Lung (tissue), 17 donors: ENCODE measurements at places on chromosomes 2 and 18. TPM values are rescaled to one million over a fixed set of nuclear protein-coding genes. Genes with fewer than 3 reads are reported as not detected.

GRCh38 chr2:30661173-30662107, 145.8 kb downstream of the CAPN13 start:
- peaks cover 3% of the 10 kb centered on the region for H3K4me1 ChIP-seq
- no peaks in the 10 kb centered on the region for H3K36me3 ChIP-seq
- no peaks in the 10 kb centered on the region for H3K27me3 ChIP-seq
- DNase-seq: no peak
- no peak overlapping the region for H3K27ac ChIP-seq

Gene APCDD1
- total RNA-seq: 77.4 TPM

GRCh38 chr18:70235478-70235877, 30.0 kb upstream of the RTTN start:
- H3K27me3 ChIP-seq: no peaks in the 10 kb centered on the region
- DNase-seq: no peak
- H3K4me1 ChIP-seq: no peaks in the 10 kb centered on the region
- no peak overlapping the region for H3K4me3 ChIP-seq
- no peaks in the 10 kb centered on the region for H3K36me3 ChIP-seq

DNA sequence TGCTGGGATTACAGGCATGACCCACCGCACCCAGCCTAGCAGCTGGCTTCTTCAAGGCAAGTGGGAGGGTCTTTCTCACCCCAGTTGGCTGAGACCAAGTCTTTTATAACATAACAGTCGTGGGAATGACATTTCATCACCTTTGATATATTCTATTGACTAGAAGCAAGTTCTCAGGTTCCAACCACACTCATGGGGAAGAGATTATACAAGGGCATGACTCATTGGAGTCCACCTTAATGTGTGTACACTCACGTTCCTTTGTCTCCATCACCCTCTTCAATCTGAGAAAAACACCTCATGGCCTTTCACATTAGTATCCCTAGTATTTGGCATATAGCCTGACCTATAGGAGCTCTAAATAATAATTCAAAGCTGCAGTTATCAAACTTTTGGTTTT, 2.8 kb upstream of the BBS5 start:
- no peaks in the 10 kb centered on the region for H3K4me1 ChIP-seq
- H3K27ac ChIP-seq: no peak overlapping the region
- no peaks in the 10 kb centered on the region for H3K27me3 ChIP-seq
- H3K36me3 ChIP-seq: no peaks in the 10 kb centered on the region

DNA sequence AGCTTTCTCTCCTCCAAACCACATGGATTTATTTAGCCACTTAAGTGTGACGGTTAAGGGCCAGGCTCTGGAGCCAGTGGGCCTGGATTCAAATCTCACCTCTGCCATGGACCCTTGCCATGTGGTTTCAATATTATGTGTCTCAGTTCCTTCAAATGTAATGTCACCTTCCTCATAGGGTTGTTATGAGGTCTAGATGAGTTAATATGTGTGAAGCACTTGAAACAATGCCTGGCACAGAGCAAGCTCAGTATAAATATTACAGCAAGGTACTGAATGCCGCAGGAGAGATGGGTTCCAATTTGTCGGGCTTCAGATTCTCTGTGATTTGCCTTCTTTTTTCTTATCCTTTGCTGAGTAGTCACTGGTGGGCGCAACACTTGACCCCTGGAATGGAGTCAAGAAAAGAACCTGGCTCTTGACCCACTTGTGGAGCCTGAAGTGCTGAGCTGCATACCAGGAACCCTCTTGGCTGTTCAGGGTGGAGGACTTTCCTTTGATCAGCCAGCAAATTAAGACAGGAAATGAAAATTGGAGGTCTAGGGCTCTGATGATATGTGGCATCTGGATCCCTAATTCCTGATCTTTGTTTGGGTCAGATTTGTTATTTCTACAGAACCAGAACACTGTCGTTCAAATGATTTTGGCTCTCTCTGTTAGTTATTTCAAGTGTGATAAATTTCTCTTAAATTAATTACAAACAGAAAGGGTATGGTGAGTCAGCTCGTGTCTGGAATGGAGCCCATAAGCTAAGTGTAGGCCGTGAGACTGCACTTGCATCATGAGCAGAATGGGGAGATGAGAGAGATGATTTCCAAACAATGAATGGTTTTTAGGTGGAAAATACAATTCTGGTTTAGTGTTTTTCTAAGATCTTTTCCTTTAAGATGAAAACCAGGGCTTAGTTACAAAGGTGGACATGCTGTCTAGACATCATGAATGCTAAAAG, 293.0 kb downstream of the KCNS3 start:
- H3K36me3 ChIP-seq: no peaks in the 10 kb centered on the region
- H3K27me3 ChIP-seq: no peaks in the 10 kb centered on the region
- no peak overlapping the region for H3K4me3 ChIP-seq

Gene RIT2
- total RNA-seq: not detected

DNA sequence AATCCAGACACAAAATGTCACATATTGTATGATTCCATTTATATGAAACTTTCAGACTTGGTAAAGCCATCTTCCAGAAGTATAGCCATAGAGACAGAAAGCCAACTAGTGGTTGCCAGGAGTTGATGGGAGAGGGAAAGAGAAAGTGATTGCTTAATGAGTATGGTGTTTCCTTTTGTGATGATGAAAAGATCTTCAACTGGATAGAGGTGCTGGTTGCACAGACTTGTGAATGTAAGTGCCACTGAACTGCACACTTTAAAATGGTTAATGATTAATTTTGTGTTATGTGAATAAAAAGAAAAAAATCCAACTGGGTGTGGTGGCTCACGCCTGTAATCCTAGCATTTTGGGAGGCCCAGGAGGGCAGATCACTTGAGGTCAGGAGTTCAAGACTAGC, 135.3 kb upstream of the SLC1A4 start:
- DNase-seq: no peak
- no peaks in the 10 kb centered on the region for H3K36me3 ChIP-seq
- H3K27me3 ChIP-seq: no peaks in the 10 kb centered on the region
- no peak overlapping the region for H3K27ac ChIP-seq
- peaks cover 17% of the 10 kb centered on the region for H3K4me1 ChIP-seq
- no peak overlapping the region for H3K4me3 ChIP-seq

DNA sequence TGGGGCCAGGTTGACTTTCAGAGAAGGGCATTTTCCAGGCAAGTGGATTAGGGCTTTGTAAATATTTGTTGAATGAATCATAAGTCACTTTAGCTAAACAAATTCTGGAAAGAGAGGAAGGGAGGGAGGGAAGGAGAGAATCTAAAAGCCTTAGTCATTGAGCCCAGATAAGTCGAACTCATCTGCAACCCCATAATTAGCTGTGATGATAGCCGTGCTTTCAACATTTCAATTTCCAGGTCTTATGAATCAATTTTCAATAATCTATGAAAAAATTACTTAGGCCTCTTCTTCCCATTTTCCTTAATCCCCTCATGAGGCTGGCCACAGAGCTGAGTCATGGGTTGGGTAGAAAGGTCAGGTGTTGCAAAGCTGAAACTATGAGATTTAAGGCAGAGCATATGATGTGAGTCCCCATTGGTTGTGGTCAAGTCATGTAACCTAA, 111.9 kb upstream of the MAPRE2 start:
- no peak overlapping the region for H3K27ac ChIP-seq
- no peaks in the 10 kb centered on the region for H3K36me3 ChIP-seq
- no peak overlapping the region for H3K4me3 ChIP-seq
- H3K4me1 ChIP-seq: no peaks in the 10 kb centered on the region
- H3K27me3 ChIP-seq: no peaks in the 10 kb centered on the region
- no peak for DNase-seq

GRCh38 chr2:128563348-128563687, 244.7 kb upstream of the HS6ST1 start:
- peak; percentile 76 for DNase-seq
- no peaks in the 10 kb centered on the region for H3K36me3 ChIP-seq

- no peaks in the 10 kb centered on the region for H3K36me3 ChIP-seq
- H3K4me3 ChIP-seq: no peak overlapping the region
- H3K4me1 ChIP-seq: peaks cover 30% of the 10 kb centered on the region
- no peaks in the 10 kb centered on the region for H3K27me3 ChIP-seq
- peak overlapping the region; percentile 28 for H3K27ac ChIP-seq
These were observed 56.8 kb upstream of the MSH2 start for GRCh38 chr2:47346107-47346506.

DNA sequence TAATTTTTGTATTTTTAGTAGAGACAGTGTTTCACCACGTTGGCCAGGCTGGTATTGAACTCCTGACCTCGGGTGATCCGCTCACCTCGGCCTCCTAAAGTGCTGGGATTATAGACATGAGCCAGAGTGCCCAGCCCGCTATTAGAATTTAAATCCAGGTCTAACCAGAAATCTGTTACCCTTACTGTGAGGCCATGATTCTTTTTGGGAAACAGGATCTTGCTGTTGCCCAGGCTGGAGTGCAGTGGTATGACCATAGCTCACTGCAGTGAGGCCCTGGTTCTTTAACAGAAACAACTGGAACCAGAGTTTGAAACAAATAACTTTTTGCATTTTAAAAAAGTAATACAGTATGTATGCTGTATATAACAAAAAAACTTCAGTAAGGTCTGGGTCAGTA, 75.7 kb downstream of the NOL10 start:
- peaks cover 5% of the 10 kb centered on the region for H3K4me1 ChIP-seq
- no peaks in the 10 kb centered on the region for H3K27me3 ChIP-seq
- H3K36me3 ChIP-seq: peaks cover 3% of the 10 kb centered on the region
- DNase-seq: no peak

DNA sequence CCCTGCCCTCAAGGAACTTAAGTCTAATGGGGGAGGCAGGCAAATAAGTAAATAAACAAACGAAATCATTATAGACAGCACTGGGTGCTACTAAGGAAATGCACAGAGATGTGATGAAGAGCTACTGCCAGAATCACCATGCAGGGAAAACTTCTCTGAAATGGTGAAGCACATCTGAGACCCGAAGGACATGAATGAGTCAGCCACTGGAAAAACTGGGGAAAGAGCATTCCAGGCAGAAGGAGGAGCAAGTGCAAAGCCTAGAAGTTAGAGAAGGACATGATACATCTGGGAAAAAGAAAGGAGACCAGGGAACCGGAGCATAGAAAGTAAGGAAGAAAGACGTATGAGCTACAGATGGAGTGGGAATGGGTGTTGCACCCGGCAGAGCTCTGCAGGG, 56.8 kb downstream of the TGFA start:
- DNase-seq: no peak
- no peaks in the 10 kb centered on the region for H3K36me3 ChIP-seq
- no peak overlapping the region for H3K27ac ChIP-seq
- no peaks in the 10 kb centered on the region for H3K27me3 ChIP-seq

DNA sequence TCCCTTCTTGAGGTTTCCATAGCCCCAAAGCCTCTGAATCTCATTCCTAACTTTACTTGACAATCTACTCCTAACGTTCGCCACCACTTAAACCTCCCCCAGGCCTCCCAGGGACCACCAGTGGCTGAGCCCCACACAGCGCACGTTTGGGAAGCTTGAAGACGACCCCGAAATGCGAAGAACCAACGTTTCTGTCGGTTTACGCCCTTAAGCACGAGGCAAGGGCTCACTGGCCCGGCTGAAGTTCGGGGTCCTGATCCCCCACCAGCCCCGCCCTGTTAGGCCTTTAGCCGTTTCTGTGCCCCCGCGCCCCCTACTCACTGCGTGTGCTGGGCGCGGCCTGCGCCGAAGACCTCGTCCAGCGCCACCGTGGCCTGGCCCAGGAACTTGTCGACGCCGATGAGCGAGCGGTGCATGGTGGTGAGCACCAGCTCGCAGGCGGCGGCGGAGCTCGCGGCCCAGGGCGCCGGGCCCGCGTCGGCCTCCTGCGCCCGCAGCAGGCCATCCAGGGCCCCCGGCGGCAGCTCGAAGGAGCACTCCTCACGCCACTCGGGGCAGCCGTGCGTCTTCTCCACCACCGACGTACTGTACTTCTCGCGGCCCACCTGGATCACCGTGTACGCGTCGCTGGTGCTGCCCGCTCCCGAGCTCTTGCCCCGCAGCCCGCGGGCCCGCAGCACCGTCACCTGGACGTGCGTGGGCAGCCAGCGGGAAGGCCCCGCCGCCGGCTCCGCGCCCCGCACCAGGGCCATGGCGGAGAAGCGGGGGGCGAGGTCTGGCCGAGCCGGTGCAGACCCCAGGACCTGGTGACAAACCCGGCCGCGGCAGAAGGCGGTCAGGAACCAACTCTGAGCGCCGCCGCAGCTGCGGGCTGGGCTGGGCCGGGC, 479 bp downstream of the RAB11FIP5 start:
- no peaks in the 10 kb centered on the region for H3K27me3 ChIP-seq
- DNase-seq: peak; percentile 52
- peak overlapping the region; percentile 77 for H3K4me3 ChIP-seq
- peaks cover 24% of the 10 kb centered on the region for H3K4me1 ChIP-seq

Gene NEU4
- 0.43 TPM for total RNA-seq

DNA sequence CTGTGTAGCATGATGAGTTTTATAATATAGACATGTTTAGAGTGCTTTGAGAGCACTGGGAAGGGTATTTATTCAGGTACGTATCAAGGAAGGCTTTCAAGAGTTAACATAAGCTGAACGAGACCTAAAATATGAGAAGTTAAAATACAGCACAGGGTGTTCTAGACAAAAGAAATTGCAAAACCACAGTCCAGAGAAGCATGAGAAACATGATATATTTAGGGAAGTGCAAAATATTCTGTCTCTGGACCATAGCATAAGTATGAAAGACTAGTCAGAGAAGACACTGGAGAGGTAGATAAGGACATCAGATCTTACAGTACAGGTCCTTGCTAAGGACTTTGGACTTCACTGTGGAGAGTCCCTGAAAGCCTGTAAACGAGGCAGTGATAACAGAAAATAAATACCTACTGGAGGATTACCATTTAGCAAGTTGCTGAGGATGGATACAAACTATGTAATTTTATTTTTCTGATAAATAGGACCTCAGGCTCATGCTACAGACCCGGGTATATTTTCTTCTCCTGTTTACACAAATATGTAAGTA, 43.7 kb downstream of the FSIP2 start:
- no peak overlapping the region for H3K27ac ChIP-seq
- H3K4me1 ChIP-seq: no peaks in the 10 kb centered on the region
- H3K27me3 ChIP-seq: no peaks in the 10 kb centered on the region
- H3K36me3 ChIP-seq: no peaks in the 10 kb centered on the region
- no peak overlapping the region for H3K4me3 ChIP-seq

DNA sequence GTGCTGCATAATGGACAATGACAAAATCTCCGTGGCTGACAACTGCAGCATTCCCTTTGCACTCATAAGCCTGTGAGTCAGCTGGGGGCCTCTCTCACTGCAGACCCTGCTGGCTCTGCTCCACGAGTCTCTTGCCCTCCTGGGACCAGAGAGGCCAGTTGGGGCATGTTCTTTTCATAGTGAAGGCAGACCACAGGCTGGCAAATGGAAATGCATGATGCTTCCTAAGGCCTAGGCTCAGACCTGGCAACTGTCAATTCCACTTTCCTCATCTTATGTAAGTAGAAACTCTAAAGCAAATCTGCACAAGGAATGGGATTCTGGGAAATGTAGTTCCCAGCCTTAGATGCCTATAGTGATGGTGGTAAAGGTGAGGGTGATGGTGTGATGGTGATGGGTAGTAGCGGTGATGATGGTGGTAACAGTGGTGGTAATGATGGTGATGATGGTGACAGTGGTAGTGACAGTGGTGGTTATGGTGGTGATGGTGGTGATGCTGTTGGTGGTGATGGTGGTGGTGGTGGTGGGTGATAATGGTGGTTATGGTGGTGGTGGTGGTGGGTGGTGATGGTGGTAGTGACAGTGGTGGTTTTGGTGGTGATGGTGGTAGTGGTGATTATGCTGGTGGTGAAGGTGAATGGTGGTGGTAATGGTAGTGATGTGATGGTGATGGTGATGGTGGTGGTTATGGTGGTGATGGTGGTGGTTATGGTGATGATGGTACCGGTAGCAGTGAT, 185.8 kb upstream of the ARL4C start:
- no peaks in the 10 kb centered on the region for H3K27me3 ChIP-seq
- H3K4me3 ChIP-seq: no peak overlapping the region

Gene CFAP53
- 7.1 TPM for total RNA-seq

GRCh38 chr18:55839343-55839742, 251.4 kb upstream of the TCF4 start:
- no peaks in the 10 kb centered on the region for H3K4me1 ChIP-seq
- H3K27me3 ChIP-seq: no peaks in the 10 kb centered on the region
- no peaks in the 10 kb centered on the region for H3K36me3 ChIP-seq
